ENCODE measurements at places on chromosomes 16 and 17.
A peak's percentile ranks its signal among the peaks of the same experiment; 100 is the strongest.

DNA sequence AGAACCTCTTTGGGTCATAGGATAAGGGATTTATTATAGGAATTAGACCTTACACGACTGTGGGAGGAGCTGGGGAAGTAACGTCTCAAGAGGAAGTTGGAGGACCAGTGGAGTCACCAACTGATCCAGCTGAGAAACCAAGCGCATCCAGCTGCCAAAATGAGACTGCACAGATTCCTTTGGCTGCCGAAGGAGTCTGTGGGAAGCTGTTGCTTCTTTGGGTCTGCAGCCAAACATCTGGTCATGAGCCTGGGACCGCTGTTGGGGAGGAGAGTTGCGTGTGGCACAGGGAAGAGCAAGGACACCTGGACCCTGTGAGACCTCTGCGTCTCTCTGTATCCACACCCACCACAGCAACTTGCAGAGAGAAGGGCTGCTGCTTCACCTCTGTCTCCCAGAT, 2.4 kb upstream of the NACA2 start:
- DNase-seq = no peak

DNA sequence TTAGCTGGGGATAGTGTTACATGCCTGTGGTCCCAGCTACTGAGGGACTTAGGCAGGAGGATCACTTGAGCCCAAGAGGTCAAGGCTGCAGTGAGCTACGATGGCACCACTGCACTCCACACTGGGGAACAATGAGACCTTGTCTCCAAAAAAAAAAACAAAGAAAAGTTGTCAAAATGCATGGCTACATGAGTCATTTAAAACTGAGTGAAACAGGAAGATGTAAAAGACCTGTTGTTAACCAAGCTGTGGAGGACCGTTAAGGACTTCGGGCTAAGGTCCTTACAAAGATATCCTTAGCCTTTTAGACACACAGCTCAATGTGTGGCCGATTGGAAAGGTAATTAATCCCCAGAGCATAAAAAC, 25.1 kb downstream of the ZP2 start:
- no peak for DNase-seq

DNA sequence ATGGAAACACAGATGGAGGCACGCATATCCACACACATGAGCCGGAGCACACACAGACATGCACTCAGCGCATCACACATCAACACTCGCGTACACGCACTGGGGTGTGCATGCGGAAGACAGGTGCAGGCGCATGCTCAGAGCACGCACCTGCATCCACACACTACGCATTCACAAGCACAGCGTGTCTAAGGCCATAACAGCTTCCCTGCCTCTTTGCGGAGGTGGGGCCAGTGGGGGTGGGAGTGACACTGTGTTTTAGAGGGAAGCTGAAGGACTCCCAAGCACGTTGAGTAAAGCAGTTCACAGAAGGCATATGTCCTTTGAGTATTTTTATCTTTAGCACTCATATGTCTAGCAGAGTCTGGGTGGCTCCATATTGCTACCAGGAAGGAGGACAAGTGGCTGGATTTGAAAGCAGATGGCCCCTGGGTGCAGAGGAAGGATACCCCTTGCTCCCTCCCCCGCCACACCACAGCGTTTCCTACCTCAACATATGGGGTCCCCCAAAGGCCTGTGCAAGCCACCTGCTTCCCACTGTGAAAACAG, 68.6 kb upstream of the TOB1 start:
- no peak for DNase-seq

- DNase-seq = no peak
Measured at GRCh38 chr16:64290461-64290860, 831.4 kb downstream of the CDH11 start.

GRCh38 chr17:15023589-15024336, 241.4 kb downstream of the PMP22 start:
- no peak for DNase-seq

- DNase-seq = no peak
Measured at GRCh38 chr16:66439051-66439730, 12.1 kb downstream of the BEAN1 start.

DNA sequence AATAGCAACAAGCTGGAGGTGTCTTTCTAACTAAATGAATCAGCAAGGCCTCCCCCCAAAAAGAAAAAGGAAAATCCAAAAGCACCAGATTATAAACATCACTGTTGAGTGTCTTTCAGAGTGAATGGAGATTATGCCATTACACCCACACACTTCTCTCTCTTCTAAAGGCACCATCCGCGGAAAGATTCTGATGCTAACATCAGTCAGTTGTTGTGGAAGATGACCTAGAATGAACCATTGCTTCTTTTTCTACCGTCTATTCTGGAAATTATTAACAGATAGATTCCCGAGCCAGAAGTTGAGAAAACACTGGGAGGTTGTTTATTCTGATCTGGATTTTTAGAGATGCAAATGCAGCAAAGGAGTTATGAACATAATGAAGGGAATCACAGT, 60.9 kb upstream of the FAM20A start:
- DNase-seq = no peak

DNA sequence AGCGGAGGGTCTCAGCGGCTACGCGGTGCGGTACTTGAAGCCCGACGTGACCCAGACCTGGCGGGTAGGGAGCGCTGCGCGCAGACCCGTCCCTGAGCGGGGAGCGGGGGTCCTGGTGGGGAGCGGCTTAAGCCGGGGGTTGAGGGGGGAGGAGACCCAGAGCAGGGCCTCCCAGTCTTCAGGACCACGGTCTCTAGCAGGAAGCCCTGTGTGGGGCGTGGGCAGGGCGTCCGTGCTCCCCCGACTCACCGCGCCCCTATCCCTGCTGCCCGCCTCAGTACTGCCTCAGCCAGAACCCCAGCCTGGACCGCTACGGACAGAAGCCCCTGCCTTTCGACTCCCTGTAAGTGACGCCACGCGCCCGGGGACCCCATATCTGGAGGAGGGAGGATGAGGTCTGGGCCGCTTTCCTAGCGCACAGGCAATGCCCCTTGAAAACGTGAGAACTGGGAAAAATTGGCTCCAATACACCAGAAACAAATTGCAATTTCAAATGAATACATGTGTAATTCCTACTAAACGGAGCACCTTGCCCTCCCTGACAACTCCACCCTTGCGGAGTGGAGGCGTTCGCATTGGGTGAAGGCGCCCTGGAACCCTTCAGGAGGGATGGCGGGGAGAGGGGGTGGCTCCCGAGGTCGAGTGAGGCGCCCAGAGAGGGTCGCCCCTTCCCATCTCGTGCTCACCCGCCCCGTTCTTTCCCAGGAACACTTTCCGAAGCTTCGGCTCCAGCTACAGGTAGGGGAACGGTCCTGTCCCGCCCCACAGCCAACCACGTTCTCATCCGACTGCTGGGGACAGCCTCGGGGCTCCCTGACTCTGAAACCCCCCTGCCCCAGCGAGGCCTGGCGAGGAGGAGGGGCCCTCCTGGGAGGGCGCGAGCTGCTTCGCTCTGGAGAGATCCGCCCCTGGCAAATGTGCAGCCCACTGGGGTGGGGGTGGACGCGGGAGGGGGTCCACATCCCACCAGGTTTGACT, 14.6 kb upstream of the CNGB1 start:
- DNase-seq = peak; percentile 75

DNA sequence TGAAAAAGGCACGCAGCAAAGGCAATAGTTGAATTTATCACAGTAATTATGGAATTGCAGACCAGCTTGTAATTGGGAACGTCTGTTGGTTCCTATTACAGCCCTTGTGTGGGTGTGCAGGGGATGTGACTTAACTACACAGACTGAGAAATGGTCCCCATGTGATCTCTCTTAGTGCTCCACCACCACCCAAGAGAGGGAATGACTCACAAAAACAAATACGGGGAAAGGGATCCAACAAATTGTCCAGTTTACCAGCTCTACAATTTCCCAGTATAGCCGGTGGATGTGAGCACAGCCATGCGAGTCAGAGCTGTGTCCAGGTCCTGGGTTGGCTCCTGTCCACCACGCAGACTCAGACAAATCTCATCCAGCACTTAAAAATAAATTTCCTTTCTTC, 337.9 kb downstream of the GRIN2A start:
- no peak for DNase-seq

GRCh38 chr16:58499615-58500351, at the start of gene NDRG4:
TSS of gene NDRG4 (plus strand) at chr16:58500143. CDS start at chr16:58500249, 106 bp downstream.
- DNase-seq = no peak

GRCh38 chr17:65131946-65132345, 5.2 kb upstream of the RGS9 start:
- no peak for DNase-seq

DNA sequence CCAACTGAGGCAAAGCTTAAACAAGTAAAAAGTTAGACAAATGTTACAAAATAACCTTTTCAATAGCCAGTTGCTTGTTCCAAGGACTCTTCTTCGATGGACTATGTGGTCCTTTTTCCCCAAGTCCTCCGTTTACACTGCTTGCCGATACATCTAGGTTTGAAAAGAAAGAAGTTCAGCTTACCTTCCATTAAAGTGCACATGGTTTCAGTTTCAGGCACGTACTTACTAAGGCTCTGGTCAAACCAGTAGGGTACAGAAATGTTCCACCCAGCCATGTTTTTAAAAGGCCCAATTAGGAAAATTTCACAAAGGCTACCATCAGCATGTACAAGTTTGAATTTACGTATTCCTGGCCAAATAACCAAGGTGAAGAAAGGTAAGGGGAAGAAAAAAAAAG, 2.1 kb downstream of the SRSF2 start:
- no peak for DNase-seq

DNA sequence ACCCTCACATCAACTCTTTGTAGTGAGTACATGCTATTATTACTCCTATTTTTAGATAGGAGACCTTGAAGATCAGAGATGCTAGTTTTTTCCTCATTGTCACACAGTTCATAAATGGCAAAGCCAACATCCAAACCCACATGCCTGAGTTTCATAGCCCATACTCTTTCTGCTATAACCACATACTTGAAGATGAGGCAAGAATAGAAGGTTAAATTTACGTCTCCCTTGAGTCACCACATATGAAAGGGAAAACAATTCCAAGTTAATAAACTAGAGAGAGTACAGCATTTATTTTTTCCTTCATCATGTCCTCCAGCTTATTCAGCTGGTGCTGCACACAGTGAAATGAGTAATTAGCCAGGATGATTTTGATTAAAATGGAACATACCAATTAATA, 23.7 kb downstream of the NUDT7 start:
- DNase-seq = no peak

DNA sequence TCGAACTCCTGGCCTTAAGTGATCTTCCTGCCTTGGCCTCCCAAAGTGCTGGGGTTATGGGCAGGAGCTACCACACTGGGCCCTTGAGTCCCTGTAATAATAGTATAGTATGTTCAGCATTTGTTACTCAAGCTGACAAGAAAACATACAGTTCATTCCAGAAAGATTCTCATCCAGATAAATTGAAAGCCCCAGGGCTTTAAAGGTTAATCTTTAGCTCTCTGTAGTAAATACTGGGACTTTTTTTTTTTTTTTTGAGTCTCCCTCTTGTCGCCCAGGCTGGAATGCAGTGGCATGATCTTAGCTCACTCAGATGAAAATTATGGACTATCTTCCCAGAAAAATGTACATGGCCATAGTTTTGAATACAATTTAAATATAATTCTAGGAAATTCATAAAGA, 11.0 kb downstream of the BRCA1 start:
- DNase-seq = no peak

DNA sequence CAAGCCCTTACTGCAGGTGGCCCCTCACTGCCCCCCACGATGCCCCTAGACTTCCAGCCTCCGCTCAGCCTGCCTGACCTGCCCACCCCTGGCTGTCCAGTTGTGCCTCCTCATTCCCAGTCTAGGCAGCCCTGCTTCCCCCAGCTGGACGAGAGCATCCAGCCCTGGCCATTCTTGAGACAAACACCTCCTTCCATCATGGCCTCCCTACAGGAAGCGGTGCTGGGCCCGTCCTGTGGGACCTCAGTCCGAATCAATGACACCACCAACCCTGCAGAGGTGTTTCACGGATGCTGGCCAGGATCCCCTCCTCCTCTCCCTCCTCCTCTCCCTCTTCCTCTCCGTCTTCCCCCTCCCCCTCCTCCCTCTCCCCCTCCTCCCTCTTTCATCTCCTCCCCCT, 28.3 kb downstream of the CCDC40 start:
- peak; percentile 67 for DNase-seq

DNA sequence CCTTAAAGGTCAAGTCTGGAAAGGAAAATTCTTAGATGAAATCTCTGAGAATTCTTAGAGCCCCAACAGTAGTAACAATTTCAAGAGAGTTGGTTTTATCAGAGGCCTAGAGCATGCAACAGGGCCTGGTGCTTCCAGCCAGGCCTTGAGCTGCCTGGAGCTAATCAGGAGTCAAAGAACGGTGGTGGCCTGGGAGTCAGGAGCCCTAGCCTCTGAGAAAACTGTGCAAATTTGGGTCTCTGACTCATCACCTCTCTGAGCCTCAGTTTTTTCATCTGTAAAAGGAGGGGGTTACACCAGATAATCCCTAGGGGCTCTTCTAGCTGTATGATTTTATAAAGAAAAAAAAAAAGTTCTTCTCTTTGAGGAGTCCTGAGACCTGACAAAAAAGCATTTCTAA, 227.3 kb upstream of the RPL38 start:
- DNase-seq = no peak
